Suprapubic skin (tissue), 4 donors: ENCODE measurements at places on chromosomes 16 and 17.

GRCh38 chr17:65030618-65031017 lies 25.9 kb downstream of the GNA13 start:
- DNase-seq, result no peak
- no peak overlapping the region for H3K27ac ChIP-seq
- H3K4me1 ChIP-seq, result peaks cover 42% of the 10 kb centered on the region
- H3K4me3 ChIP-seq, result no peak overlapping the region

GRCh38 chr16:87918866-87919680 lies 17.3 kb downstream of the CA5A start:
- H3K27ac ChIP-seq, result peak overlapping the region; percentile 74
- H3K4me1 ChIP-seq, result peaks cover 20% of the 10 kb centered on the region
- no peaks in the 10 kb centered on the region for H3K36me3 ChIP-seq
- peak; percentile 76 for DNase-seq
- H3K27me3 ChIP-seq, result no peaks in the 10 kb centered on the region

- no peaks in the 10 kb centered on the region for H3K27me3 ChIP-seq
- peaks cover 53% of the 10 kb centered on the region for H3K4me1 ChIP-seq
- peak overlapping the region; percentile 100 for H3K4me3 ChIP-seq
- no peaks in the 10 kb centered on the region for H3K36me3 ChIP-seq
- no peak for DNase-seq
- no peak overlapping the region for H3K27ac ChIP-seq
Observed at GRCh38 chr17:59333836-59334235, 2.4 kb downstream of the YPEL2 start.

- peak overlapping the region; percentile 64 for H3K27ac ChIP-seq
- H3K27me3 ChIP-seq, result peaks cover 39% of the 10 kb centered on the region
- no peak overlapping the region for H3K4me3 ChIP-seq
Observed at GRCh38 chr16:977081-977701, 4.4 kb upstream of the SOX8 start.

DNA sequence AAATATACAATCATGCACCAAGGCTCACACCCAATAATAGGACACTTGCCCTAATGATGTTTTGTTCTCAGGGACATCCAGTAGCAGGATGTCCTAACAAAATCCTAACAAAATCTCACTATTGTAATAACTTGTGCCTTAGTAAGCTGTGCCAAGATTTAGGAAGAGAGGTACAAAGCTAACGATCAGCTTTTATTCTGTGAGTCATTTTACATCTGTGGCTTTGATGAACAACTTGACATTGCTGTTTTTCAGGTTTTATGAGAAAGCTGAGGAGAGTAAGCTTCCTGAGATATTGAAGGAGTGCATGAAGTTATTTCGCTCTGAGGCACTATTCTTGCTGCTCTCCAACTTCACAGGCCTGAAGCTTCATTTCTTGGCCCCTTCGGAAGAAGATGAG lies 18.9 kb downstream of the OGFOD1 start:
- H3K27ac ChIP-seq, result no peak overlapping the region
- H3K36me3 ChIP-seq, result peaks cover 91% of the 10 kb centered on the region
- H3K4me1 ChIP-seq, result peaks cover 9% of the 10 kb centered on the region
- no peak for DNase-seq

GRCh38 chr17:74654742-74655141 lies 31.2 kb upstream of the CD300E start:
- no peaks in the 10 kb centered on the region for H3K4me1 ChIP-seq
- no peak for DNase-seq
- H3K27ac ChIP-seq, result no peak overlapping the region

DNA sequence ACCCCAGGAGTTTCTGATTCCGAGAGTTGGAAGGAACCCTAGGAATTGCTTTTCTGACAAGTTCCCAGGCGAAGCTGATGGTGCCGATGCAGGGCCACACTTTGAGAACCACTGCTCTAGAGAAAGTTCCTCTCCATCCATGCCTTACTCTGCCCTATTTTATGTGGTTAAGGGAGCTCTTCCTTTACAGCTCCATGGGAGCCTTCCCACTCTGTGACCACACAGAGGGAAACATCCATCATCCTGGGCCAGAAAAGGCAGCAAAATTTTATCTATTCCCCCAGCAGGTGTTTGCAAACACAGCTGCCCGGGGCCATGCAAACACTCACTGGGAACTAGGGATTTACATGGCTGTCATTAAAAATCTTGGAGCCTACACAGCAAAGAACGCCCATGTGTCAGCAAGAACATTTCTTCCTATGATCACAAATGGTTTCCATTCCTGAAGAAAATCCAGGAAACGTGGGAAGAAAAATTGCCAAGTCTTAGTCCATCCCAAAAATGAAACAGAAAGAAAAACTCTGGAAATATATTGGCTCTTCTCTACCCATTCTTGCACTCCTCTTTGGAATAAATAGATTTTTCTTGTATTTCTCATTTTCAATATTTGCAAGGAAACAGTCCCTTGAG lies 252.7 kb downstream of the PMP22 start:
- no peak overlapping the region for H3K4me3 ChIP-seq
- H3K27ac ChIP-seq, result no peak overlapping the region
- no peaks in the 10 kb centered on the region for H3K36me3 ChIP-seq
- H3K27me3 ChIP-seq, result no peaks in the 10 kb centered on the region
- no peak for DNase-seq
- peaks cover 2% of the 10 kb centered on the region for H3K4me1 ChIP-seq

DNA sequence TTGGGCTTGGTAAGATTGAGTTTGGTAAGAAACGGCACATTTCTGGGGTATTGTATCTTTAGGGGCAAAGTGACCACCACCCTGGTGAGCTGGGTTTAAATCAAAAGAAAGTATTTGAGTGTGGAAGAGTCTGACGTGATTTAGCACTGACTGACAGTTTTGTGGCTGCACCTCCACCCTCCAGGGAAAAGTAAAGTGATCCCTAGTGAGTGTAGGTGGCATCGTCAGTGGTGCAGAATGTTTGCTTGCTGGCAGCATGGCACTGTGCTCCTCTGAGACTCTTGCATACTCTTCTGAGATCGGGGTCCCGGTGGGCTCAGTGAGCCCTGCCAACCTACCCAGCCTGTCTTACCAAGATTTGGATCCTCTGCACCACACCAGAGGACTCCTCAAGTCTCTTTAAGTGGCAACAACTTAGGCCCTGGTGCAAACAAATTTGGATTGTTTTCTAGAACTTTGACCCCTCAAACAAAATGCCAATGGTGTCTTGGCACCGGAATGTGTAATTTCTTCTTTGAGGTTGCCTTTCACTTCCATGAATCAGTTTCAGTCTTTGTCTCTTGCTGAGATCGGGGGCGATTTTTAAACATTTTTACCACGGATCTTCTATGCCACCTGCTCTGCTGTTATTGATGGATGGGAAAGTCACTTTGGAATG lies 2.8 kb downstream of the PRKCB start:
- no peaks in the 10 kb centered on the region for H3K36me3 ChIP-seq
- peaks cover 16% of the 10 kb centered on the region for H3K4me1 ChIP-seq
- no peak overlapping the region for H3K27ac ChIP-seq
- DNase-seq, result no peak

DNA sequence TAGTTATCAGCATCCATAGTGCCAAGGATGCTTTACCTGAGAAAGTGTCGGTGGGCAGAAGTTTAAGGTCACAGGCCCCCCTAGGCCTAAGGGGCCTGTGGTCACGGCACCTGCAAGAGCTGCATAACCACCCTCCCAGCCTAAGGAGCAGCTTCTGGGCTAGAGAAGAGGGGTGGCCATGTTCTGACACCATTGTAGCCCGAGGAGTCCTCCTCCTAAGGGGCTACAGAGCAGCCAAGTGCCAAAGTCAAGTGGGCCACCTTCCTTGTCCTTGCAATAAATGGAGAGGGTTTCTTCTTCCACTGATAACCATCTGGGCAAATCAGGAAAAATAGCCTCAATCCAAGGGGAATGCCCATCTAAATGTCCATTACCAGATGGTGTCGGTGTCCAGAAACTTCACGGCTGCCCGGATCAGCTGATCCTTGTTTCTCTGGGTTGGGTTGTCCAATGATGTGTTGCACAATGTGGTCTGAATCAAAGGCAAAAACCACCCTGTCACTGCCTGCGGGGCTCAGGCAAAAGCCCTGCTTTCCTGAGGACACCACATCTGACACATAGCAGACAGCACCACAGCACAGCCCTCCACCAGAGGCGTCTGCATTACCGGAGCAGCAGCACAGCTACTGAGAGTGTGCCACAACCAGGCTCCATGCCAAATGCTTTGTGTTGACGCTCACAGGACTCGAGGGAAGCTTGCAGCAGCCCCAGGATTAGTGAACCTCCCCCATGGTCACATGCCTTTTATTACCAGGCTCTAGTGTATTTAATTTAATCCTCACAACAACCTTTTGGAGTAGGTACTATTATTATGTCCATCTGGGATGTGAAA lies 12.8 kb downstream of the ATPAF2 start:
- peaks cover 30% of the 10 kb centered on the region for H3K4me1 ChIP-seq
- peaks cover 15% of the 10 kb centered on the region for H3K36me3 ChIP-seq
- H3K27me3 ChIP-seq, result no peaks in the 10 kb centered on the region

DNA sequence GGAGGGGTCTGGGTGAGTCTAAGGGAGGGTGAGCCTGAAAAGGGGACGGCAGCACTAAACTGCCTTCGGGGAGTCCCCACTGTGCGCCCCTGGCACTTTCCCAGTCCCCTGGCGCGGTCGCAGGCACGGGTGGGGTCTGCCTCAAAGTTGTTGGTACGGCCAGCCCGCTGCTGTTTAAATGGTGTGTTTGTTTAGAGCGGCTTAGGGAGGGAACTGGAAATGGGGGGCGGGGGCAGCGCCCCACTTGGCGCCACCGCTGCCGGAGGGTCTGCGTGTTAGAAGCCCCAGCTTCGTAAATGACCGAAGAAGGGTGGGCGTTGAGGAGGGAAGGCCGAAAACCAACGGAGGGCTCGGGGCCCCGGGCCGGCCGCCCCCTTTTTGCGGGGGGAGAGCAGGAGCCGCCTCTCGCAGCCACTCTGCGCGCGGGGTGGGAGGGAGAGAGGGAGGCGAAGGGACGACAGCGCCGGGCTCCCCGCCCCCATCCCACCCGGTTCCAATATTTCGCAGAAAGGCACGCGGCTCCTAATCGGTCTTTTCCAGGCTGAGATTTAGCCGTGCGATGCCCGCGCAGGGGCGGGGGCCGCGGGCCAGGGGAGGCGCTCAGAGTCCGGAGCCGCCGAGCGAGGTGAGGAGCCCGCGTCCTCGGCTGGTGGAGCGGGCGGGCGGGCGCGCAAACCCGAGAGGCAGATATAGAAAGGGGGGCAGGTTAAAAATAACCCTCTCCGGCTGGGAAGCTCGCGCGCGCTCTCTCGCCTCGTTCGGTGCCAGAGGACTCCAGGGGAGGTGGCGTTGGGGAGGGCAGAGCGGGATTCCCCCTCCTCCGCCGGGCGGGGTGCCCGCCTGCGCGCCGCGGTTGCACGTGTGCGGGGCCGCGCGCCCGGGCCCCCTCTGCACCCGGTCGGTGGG lies 54.9 kb downstream of the SREBF1 start:
- H3K27me3 ChIP-seq, result no peaks in the 10 kb centered on the region
- H3K36me3 ChIP-seq, result no peaks in the 10 kb centered on the region
- H3K4me1 ChIP-seq, result peaks cover 67% of the 10 kb centered on the region
- peak overlapping the region; percentile 49 for H3K27ac ChIP-seq
- peak overlapping the region; percentile 63 for H3K4me3 ChIP-seq
